ENCODE measurements at places on chromosomes 3 and 15. TPM values are rescaled to one million over a fixed set of nuclear protein-coding genes. Genes with fewer than 3 reads are reported as not detected.

- no peak for DNase-seq
These were observed 8.4 kb downstream of the CERS3 start for GRCh38 chr15:100520132-100520921.

Gene UMPS
- total RNA-seq, result 42.2 TPM

DNA sequence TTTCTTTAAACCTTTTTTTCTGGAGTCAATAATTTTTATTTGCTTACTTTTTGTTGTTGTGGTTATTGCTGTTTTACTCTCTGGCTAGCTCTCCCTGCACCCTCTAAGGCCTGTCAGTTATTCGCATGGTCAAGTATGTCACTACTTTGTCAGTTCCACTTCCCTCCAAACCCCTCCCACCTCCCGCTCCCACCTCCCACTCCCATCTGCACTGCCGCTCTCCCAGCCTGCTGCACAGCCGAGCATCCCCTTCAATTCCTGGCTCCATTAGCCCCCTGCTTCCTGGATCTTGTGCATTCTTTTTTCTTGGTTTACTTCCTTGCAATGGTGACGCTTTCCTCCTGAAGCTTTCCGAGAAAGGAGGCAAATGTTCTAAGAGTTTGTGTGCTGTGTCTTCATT is 218.0 kb downstream of the XXYLT1 start:
- no peak for DNase-seq

GRCh38 chr3:51836606-51837005 is 24.8 kb upstream of the IQCF2 start:
- DNase-seq, result no peak

Gene SATB1
- 1.1 TPM for total RNA-seq

All from SJSA1 (cell line).